ENCODE measurements at places on chromosomes 12 and 14. TPM values are rescaled to one million over a fixed set of nuclear protein-coding genes. Genes with fewer than 3 reads are reported as not detected.

SRRM4 gene
- not detected for total RNA-seq

LYZ gene
- total RNA-seq, result 1,458 TPM

PSME1 gene
- 198 TPM for total RNA-seq

DNA sequence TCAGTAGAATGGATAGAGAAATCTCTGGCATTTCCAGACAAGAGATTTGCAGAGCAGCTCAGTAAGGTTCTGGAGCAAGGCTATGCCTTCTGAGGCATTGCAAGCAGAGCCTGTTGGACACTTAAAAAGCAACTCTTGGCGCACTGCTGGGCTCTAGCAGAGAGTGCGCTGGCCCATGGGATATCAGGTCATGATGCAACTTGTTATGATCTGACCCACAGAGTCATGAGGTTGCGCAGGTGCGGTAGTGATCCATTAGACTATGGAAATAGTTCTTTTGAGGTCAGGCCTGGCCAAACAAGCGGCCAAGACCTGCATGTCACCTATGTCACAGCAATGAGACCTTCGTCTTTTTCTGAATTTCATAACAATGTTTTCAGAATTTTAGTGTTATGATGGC lies 168.6 kb downstream of the TMTC3 start:
- no peaks in the 10 kb centered on the region for H3K27me3 ChIP-seq
- no peak for DNase-seq
- no peak overlapping the region for H3K4me3 ChIP-seq
- no peaks in the 10 kb centered on the region for H3K4me1 ChIP-seq

DNA sequence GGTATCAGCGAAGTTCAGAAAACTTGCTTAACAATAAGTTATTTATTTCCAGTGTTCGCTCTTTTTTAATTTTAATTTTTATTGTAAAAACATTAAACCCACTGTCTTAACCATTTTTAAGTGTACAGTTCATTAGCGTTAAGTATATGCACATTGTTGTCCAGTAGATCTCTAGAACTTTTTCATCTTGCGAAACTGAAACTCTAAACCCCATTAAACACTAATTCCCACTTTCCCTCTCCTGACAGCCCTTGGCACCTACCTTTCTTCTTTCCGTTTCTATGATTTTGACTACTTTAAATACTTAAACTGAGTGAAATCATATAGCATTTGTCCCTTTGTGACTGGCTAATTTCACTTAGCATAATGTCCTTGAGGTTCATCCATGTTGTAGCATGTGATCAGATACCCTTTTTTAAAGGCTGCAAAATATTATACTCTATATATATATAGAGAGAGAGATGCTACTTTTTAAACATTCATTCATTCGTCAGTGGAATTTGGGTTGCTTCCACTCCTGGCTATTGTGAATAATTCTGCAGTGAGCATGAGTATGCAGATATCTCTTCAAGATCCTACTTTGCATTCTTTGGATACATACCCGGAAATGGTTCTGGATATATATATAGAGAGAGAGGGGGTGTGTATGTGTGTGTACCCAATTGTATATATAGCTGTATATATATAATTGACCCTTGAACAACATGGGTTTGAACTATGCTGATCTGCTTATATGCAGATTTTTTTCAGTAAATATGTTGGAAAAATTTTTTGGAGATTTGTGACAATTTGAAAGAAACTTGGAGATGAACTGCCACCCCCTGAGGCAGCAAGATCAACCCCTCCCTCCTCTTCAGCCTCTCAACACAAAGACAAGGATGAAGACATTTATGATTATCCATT lies 74.7 kb upstream of the EVL start:
- no peak for DNase-seq
- no peak overlapping the region for H3K27ac ChIP-seq
- H3K4me1 ChIP-seq, result peaks cover 12% of the 10 kb centered on the region
- H3K36me3 ChIP-seq, result no peaks in the 10 kb centered on the region
- no peak overlapping the region for H3K4me3 ChIP-seq

DNA sequence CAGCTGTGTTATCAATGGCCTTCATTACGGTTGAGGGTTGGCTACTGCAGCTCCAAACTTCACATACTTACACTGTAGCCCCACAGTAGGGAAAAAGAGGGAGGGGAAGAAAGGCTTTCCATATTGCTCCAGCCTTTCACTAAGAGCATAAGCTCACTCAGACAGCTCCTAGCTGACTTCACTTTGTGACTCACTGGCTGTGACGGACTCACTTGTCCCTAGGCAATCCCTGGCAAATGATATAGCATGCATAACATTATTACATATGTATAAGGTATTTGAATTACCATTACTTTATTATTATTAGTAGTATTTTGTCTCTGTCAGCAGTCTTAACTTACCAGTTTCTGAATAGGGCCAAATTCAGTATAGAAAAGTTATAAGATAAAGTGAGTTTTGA lies 350.7 kb downstream of the RMST start:
- no peaks in the 10 kb centered on the region for H3K27me3 ChIP-seq
- H3K4me1 ChIP-seq, result no peaks in the 10 kb centered on the region
- no peak overlapping the region for H3K4me3 ChIP-seq
- H3K36me3 ChIP-seq, result no peaks in the 10 kb centered on the region
- no peak overlapping the region for H3K27ac ChIP-seq
- DNase-seq, result no peak

GRCh38 chr12:58496411-58497190 lies 423.7 kb downstream of the LRIG3 start:
- no peaks in the 10 kb centered on the region for H3K27me3 ChIP-seq
- no peak overlapping the region for H3K27ac ChIP-seq
- no peaks in the 10 kb centered on the region for H3K36me3 ChIP-seq
- no peak overlapping the region for H3K4me3 ChIP-seq
- H3K4me1 ChIP-seq, result no peaks in the 10 kb centered on the region
- no peak for DNase-seq

TGFB3 gene
- 15.7 TPM for total RNA-seq

FOXG1 gene
- not detected for total RNA-seq

- H3K36me3 ChIP-seq, result no peaks in the 10 kb centered on the region
- DNase-seq, result no peak
- H3K4me3 ChIP-seq, result no peak overlapping the region
- H3K27ac ChIP-seq, result no peak overlapping the region
Observed at GRCh38 chr14:21063479-21063878, 5.9 kb downstream of the RNASE8 start.

TBC1D30 gene
- 11.5 TPM for total RNA-seq

CHGA gene
- total RNA-seq, result 0.71 TPM

DPY19L2 gene
- 3.2 TPM for total RNA-seq

ADGRD1 gene
- 108 TPM for total RNA-seq

- H3K27me3 ChIP-seq, result no peaks in the 10 kb centered on the region
- H3K36me3 ChIP-seq, result peaks cover 13% of the 10 kb centered on the region
- H3K4me1 ChIP-seq, result no peaks in the 10 kb centered on the region
Observed at GRCh38 chr12:10600988-10601387, 12.4 kb downstream of the MAGOHB start.

DENND5B gene
- total RNA-seq, result 6.0 TPM

DNA sequence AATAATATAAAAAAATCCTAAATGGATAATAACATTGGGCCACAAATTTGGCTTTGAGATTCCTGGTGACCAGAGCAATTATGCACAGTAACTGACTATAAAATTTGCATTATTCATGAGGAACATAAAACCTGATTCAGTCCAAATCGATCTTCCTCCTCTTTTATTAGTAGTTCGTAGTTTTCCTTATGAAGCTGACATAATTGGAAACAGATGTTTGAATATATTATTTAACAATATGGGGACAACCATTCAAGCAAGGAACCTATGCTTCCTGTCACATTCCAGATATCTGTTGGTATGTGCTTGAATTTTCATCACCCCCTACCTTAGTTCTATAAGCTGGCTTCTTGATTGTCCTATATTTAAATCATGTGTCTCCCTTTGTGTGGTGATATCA lies 34.9 kb downstream of the CCDC175 start:
- DNase-seq, result no peak
- no peak overlapping the region for H3K4me3 ChIP-seq
- no peaks in the 10 kb centered on the region for H3K27me3 ChIP-seq
- no peaks in the 10 kb centered on the region for H3K4me1 ChIP-seq

C1QL4 gene
- not detected for total RNA-seq

GRCh38 chr12:25950329-25951115 lies 8.0 kb upstream of the RASSF8 start:
- H3K36me3 ChIP-seq, result no peaks in the 10 kb centered on the region
- no peak overlapping the region for H3K27ac ChIP-seq
- H3K27me3 ChIP-seq, result no peaks in the 10 kb centered on the region
- H3K4me3 ChIP-seq, result no peak overlapping the region
- no peaks in the 10 kb centered on the region for H3K4me1 ChIP-seq

SYCP3 gene
- total RNA-seq, result 0.71 TPM

Measured in lower lobe of right lung (tissue), 2 donors.